Choroid plexus epithelial cell (primary cell): ENCODE measurements at places on chromosomes 2 and 18.
A peak's percentile ranks its signal among the peaks of the same experiment; 100 is the strongest.

DNA sequence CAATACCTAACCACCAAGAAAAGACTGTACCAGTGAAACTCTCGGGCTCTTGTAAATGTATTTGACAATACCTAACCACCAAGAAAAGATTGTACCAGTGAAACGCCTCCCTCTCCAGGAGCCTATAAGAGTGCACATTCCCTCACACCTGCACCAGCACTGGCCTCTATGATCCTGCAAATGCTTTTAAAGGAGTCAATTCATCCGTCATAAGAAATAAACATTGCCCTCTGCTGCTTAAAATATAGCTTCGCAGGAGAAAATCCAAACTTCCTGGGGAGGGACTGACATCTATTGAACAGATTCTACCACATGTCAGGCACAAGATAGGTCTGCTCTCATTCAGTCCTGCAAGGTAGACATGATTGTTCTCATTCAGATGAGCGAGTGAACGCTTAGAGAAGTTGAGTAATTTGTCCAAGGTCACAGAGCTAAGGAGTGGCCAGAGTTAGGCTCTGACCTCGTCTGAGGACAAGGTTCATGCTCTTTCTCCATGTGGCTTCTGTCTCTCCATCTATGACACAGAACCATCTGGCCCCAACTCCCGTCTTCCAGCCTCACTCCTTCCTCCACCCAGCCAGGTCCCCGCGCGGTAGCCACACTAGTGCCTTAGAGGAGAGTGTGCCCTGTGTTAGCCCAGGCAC lies 38.7 kb downstream of the MCFD2 start:
- peak; percentile 87 for DNase-seq

DNA sequence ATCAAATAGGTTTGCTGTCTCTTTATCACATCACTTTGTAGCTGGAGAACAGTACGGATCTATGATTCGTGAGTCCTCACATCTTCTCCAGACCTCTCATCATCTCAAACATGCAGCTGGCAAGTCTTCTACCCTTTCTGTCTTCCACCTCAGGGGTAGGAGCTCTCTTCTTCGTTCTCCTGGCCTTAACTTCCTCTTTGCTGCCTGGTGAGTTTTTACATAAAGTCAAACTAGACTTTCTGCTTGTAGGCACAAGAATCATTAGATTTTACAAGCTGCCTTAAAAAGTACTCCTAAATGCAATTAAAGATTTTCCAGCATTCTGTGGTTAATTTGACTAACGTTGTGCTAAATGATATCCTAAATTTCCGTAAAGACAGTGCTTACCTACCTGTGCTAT lies 43.7 kb upstream of the TANK start:
- DNase-seq: no peak

DNA sequence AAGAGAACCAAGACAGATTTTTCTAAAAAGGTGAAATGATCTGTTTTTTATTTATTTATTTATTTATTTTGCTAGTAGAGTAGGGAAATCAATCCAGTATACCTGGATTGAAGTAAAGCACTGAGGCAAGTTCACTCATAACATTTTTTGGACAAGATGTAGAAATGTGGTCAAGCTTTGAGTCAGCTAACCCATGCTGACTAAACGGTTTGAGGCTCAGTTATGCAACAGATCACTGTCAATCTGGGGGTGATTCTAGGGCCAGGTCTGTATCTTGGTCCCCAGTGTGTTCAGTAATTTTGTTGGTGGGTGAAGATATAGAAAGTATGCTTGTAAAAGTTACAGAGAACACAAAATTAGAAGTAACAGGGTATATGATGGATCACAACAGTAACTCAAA lies 60.2 kb downstream of the RMDN2 start:
- DNase-seq: peak; percentile 89

GRCh38 chr2:226020956-226021355 lies 621.4 kb downstream of the NYAP2 start:
- DNase-seq: no peak

DNA sequence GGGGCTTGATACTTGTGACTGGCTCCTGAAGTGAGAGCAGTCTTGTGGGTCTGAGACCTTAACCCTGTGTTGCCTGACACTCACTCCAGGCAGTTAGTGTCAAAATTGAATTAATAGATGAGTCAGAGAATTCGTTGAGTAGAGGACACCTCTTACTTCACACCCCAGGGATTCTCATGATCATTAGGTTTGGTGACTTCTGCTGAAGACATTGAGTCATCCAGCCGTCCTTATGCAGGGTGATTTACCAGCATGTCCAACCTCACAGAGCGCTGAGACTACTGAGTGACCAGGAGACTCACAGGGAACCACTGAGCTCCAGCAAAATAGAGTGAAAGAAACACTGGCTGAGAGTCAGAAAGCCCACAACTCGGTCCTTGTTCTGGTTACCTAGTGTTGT lies 36.0 kb upstream of the EVA1A start:
- DNase-seq: no peak

- no peak for DNase-seq
Observed at GRCh38 chr2:15527074-15527739, 33.9 kb downstream of the NBAS start.

DNA sequence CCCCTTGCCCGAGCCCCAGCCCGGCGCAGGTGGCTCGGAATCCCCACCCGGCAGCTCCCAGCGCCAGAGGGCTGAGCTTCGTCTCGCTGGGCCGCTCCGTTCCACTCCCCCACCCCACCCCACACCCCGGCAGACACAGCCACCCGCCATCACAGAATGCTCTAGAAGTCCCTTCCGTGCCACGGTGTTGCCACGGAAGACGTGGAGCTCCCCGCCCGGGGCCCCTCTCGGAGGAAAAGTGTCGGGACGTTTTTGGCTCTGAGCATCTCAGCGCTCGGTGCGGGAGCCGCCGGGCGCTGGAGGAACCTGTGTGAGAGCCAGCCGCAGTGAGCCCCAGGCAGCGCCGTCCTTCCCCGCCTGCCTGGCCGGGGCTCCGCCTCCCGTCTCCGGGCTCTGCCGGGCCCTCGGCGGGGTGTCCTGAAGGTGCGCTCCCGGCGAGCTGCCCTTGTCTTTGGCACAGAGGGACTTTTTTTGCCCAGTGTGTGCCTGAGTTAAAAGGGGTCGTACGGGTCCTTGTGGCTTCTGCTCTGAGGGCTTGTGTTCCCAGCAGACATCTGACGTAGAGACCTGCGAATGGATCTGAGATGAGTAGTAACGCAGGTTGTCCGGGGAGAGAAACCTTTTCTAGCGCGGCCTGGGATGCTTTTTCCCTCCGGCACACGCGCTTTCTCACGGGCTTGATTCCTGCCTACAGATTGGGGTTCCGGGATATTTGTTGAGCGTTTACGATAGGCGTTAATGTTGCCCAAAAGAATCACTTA lies 1.8 kb downstream of the ZCCHC2 start:
- DNase-seq: peak; percentile 52

- no peak for DNase-seq
Observed at GRCh38 chr2:38155-38554, 8.2 kb downstream of the FAM110C start.

- no peak for DNase-seq
Observed at GRCh38 chr2:149119368-149119767, 80.9 kb downstream of the LYPD6B start.
